ENCODE measurements at places on chromosomes 4 and X. TPM values are rescaled to one million over a fixed set of nuclear protein-coding genes. Genes with fewer than 3 reads are reported as not detected.

LRIT3 gene
- total RNA-seq: 0.15 TPM

DNA sequence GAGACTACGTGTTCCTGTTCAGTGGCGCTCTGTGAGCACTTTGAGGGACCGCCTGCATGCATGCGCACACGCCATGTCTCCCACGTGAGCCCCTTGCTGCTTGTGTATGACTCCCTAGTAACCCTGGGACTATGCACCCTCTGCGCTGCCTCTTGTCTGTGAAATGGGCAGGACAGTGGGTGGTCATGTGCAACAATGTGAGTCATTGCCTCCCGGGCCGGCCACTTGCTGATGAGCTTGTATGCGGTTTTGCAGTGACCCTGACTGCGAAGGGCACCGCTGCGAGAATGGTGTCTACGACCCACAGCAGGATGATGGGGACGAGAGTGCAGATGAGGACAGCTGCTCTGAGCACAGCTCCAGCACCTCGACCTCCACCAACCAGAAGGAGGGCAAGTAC, 61.4 kb downstream of the TNIP2 start:
- no peak for DNase-seq
- H3K4me3 ChIP-seq: no peak overlapping the region
- no peaks in the 10 kb centered on the region for H3K27me3 ChIP-seq
- no peaks in the 10 kb centered on the region for H3K36me3 ChIP-seq
- no peaks in the 10 kb centered on the region for H3K4me1 ChIP-seq

DNA sequence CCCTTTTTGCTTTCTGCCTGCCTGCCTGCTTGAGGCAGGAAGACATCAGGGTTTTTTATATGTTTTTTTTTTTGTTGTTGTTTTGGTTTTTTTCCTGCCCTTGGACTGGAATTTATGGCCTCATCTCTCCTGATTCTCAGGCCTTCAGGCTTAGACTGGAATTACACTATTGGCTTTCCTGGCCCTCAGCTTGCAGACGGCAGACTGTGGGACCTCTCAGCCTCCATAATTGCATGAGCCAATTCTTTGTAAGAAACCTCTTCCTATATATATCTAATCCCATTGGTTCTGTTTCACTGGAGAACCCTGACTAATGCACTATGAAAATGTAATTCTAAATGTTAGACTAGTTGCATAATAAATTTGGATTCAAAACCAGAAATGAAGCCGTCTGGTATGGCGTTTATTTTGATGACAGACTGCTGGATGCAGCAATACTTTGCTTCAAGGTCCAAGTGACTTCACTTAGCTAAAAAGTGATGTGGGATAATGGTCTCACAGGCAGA, 59.0 kb downstream of the SEL1L3 start:
- H3K4me3 ChIP-seq: no peak overlapping the region
- no peaks in the 10 kb centered on the region for H3K36me3 ChIP-seq
- H3K27ac ChIP-seq: no peak overlapping the region

DNA sequence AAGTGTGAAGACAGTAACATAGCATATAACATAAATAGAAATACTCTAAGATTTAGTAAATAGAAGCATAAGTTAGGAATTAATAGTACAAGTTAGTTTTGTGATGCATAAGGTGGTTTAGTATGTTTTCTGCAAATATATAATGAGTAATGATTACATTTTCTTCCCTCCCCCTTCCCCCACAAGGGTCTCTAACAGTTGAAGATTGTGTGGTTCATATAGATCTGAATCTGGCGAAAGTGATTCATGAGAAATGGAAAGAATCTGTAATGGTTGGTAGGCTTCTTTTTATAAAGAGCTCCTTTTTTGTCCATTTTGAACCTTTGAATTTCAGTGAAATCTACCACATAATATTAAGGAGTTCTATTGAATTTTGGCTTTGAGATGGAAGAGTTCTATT, 66.3 kb downstream of the N4BP2 start:
- H3K27me3 ChIP-seq: no peaks in the 10 kb centered on the region
- H3K27ac ChIP-seq: no peak overlapping the region
- H3K36me3 ChIP-seq: peaks cover 18% of the 10 kb centered on the region
- no peaks in the 10 kb centered on the region for H3K4me1 ChIP-seq
- no peak overlapping the region for H3K4me3 ChIP-seq
- no peak for DNase-seq

DNA sequence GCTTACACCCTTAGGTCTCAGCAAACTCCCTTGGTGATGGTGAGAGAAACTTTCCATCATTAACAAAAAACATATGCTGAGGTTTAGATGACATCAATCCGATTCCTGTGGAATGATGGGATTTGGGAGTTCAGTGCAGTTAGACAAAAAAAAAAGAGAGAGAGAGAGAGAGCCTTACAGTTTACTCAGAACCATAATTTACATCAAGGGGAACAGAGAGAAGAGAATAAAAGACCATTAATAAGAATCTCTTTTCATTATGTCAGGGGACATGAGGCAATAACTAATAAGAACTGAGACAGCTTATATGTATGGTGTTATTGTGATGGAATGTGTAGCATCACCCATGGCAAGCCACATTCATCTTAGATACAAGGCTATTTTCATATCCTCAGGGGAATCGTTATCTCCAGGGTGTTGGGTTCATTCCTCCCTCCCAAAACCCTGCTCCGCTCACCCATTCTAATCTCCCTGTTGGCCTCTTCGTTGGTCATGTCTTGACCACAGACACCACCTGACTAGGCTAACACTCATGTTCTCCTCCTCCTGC, 175.7 kb upstream of the MXRA5 start:
- no peaks in the 10 kb centered on the region for H3K36me3 ChIP-seq
- no peak overlapping the region for H3K27ac ChIP-seq
- H3K27me3 ChIP-seq: no peaks in the 10 kb centered on the region

DNA sequence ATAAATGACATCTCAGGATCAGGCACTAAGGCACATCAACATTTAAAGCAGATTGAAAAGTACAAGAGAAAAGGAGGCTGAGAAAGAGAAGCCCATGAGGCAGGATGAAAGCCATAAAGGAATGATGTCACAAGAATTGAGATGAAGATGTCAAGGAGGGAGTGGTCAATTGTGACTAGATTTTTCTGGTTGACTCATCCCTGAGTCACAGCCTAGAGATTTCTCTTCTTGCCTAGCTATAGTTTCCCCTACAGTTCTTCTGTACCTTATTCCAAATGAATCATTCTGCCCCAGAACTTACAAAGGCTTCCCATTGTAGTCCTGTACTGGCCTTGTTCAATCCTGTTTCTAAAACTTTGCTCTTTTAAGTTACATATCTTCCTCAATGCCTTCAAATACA, 3.4 kb upstream of the USP53 start:
- no peak overlapping the region for H3K4me3 ChIP-seq
- DNase-seq: no peak
- H3K36me3 ChIP-seq: no peaks in the 10 kb centered on the region
- peaks cover 16% of the 10 kb centered on the region for H3K27me3 ChIP-seq
- H3K27ac ChIP-seq: no peak overlapping the region

DNA sequence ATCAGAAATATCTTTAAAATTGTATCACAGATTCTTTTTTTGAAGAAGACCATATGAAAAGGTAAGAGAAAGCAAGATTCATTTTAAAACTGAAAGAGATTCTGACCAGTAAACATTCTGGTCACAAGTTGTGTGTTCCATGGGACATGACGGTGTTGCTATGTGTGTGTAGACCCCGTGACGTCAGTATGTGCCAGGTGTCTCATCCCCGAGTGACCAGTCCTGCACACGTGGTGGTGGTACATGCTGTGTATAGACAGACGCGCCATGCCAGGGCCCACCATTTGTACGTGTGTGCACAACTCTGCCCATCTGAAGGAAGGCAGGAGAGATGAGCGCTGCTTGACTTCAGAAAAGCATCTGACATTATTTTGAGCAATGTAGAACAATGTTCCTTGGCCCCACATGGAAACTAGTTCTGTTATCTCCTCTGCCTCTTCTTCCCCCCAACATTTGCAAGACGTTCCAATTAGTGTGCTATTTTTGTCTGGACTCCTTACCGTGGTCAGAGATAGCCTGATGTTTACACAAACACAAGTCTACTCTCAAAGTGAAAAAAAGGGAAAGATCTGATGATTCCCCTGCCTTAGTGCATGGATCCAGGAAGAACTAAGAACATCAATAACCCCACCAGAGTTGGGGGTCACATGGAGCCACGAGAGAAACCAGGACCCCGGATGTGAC, 51.2 kb downstream of the IRF2 start:
- peaks cover 13% of the 10 kb centered on the region for H3K4me1 ChIP-seq
- H3K27ac ChIP-seq: no peak overlapping the region
- DNase-seq: no peak
- no peaks in the 10 kb centered on the region for H3K36me3 ChIP-seq
- H3K4me3 ChIP-seq: no peak overlapping the region

- no peak overlapping the region for H3K4me3 ChIP-seq
- H3K4me1 ChIP-seq: peaks cover 8% of the 10 kb centered on the region
- H3K36me3 ChIP-seq: no peaks in the 10 kb centered on the region
- H3K27me3 ChIP-seq: no peaks in the 10 kb centered on the region
These were observed 141.6 kb upstream of the AADAT start for GRCh38 chr4:170231377-170231776.
